ENCODE measurements at places on chromosomes 12 and 14.
A peak's percentile ranks its signal among the peaks of the same experiment; 100 is the strongest.

DNA sequence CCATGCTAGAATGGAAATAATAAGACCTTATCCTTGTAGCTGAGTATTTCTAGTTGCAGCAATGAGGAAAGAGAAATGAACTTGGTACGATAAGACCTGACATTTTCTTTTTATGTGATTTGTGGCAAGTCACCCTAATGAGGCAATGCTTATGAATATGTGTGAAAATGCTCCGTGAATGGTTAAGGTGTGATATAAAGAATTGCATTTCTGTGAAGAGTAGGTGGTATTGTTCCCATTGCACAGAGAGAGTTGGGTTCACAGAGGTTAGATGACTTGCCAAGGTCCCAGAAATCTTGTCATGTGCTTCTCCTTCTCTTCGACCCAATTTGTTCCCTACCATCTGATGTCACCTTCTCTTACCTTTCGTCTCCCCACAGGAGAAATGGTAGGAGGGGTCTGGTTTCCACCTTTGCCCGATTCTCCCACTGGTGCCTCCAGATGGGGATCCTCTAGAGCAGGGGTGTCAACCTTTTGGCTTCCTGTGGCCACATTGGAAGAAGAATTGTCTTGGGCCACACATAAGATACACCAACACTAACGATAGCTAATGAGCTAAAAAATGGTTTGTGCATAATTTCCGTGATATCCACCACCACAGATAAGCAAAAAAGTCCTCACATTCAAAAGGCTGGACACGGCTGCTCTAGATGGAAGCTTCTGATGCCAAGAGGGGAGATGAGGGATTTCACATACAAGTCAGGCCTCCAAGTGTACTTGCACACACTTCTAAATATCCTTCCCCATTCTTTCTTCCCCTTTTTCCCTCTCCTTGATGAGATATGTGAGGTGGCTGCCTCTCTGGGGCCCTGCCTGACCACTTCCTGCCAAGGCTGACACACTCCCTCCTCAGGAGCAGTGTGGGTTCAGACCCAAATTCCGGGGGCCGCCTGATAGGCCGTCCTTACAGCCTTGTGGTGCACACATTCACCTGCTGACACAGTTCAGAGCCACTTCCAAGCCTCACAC is 96.1 kb downstream of the PLXNC1 start:
- DNase-seq = no peak

- no peak for DNase-seq
Measured at GRCh38 chr12:49553512-49554088, 14.3 kb downstream of the MCRS1 start.

- no peak for DNase-seq
Measured at GRCh38 chr14:68390741-68391140, 402.1 kb downstream of the ZFP36L1 start.

GRCh38 chr14:51095854-51096823 is 1.2 kb upstream of the TRIM9 start:
- DNase-seq = peak; percentile 33

GRCh38 chr14:76314521-76315034 is 61.4 kb upstream of the ESRRB start:
- no peak for DNase-seq

DNA sequence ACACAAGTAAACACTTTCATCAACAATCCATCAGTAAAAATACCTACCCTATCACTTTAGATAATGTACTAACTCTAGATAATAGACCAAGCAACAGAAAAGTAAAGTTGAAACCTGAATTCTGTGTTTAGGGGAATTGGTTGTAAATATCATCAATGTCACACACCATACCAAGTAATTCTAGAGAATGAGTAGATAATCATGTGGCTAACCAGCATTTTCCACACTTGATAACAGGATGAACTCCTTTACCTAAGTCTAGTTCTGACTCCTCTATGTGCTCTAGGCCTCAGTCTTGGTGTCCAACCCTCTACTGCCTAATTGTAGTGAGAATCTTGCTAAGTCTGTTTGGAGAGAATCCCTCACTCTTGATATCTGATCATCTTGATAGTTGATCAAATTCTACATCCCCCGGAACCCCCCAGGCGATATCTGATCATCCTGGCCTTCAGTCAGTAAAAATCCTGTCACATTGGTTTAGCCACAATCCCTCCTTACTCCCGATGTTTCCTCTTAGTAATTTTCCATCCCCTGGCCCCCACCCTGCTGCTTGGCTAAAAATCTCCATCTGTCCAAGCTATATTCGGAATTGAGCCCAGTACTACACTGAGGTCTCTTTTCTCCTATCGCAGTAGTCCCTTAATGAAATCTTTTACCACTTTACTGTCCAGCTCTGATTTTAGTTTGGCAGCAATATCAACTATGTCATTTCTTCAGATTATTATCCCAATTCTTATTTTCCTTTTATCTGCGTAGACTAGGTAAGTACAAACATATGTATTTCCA is 3.4 kb upstream of the SLCO1A2 start:
- DNase-seq = no peak

- DNase-seq = no peak
Measured at GRCh38 chr12:42372154-42372791, 46.3 kb downstream of the PPHLN1 start.

GRCh38 chr14:23058654-23059504 is 1.6 kb upstream of the CDH24 start:
- DNase-seq = no peak

All from skeletal muscle cell (primary cell).